GM04503 (cell line): ENCODE measurements at places on chromosomes 1 and 21.

- DNase-seq = no peak
Observed at GRCh38 chr1:202642619-202643291, 67.5 kb downstream of the SYT2 start.

DNA sequence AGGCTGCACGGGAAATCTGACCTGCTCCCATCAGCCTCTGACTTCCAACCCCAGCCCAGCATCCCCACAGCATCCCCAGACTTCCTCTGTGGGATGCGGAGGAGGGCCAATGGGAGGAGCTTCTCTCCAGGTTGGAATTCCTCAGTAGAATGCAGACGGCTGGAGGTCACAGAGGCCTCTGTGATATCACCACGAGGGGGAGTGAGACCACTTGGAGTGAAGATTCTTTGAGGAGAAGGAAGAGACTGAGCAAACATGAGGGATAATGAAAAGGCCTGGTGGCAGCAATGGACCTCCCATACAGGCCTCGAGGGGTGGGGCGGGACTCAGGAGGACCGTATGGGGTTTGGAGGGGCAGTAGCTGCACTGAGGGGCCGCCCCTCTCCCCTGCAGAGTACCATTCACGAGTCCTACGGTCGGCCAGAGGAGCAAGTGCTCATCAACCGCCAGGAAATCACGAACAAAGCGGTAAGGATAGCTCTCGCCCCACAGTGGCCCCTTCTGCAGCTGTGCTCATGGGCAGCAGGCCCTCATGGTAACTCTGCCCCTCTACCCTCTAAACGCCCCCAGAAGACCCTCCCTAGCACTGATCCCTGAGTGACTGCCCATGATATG is at the start of gene CATSPER4:
CATSPER4 (plus strand) TSS at position 230 of the 615 bp plus-strand sequence; CDS start at position 256, 26 bp downstream.
- DNase-seq = no peak

- no peak for DNase-seq
Observed at GRCh38 chr1:91535441-91535840, 34.8 kb downstream of the CDC7 start.

DNA sequence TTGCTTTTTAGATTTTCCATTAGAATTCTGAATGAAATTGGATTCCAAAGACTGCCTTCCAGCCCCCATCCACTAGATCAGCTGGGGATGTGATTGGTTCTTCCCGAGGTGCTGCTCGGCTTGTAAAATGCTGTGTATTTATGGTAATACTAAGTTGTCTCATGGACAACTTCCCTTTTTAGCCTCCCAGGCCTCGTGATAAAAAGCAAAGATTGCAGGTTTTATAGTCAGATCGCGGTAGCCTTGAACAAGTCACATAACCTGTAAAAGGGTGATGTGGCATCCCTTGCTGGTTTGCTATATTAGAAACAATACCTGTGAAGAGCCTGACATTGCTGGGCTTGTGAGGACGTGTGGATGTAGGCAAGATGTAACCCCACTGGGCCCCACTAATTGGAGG is 10.4 kb downstream of the MUL1 start:
- no peak for DNase-seq

DNA sequence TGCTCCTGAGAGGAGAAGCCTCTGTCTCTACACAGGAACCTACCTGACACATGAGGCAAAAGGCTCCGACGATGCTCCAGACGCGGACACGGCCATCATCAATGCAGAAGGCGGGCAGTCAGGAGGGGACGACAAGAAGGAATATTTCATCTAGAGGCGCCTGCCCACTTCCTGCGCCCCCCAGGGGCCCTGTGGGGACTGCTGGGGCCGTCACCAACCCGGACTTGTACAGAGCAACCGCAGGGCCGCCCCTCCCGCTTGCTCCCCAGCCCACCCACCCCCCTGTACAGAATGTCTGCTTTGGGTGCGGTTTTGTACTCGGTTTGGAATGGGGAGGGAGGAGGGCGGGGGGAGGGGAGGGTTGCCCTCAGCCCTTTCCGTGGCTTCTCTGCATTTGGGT is 3.9 kb upstream of the ACKR1 start:
- no peak for DNase-seq

- DNase-seq = no peak
Observed at GRCh38 chr1:91682882-91683597, 182.4 kb downstream of the CDC7 start.

- no peak for DNase-seq
Observed at GRCh38 chr1:49051647-49052046, 275.0 kb upstream of the BEND5 start.

GRCh38 chr1:172640111-172640510 is 18.8 kb upstream of the FASLG start:
- peak; percentile 17 for DNase-seq

- no peak for DNase-seq
Observed at GRCh38 chr1:164510435-164510834, 48.5 kb upstream of the PBX1 start.

- no peak for DNase-seq
Observed at GRCh38 chr1:81690676-81691453, 109.9 kb upstream of the ADGRL2 start.

DNA sequence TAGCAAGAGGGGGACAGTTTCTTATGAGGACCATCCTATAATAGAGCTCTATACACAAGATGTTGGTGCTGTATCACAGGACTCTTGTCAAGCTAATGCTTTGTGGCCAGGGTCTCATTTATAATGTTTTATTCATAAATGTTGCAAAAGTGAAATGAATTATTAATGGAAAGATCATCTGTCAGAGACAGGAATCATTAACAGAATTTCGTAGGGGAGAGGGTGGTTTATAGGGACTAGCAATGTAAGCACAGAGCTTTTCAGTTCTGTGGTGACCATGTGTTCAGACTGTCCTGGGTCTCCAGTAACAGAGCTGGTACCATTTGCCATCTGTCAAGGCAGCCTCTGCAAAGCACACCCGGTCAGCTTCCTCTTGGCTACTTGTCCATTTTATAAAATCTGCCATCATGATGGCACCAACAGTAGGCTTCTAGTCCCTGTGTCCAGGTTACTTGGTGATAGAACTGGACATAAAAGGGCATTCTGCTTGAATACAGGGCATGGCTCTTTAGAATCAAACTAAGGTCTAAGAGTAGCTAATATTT is 36.2 kb downstream of the LPAR3 start:
- no peak for DNase-seq

- DNase-seq = peak; percentile 60
Observed at GRCh38 chr1:226868726-226869125, 1.7 kb upstream of the PSEN2 start.

- DNase-seq = peak; percentile 23
Observed at GRCh38 chr1:66623812-66624211, 89.9 kb downstream of the SGIP1 start.

- no peak for DNase-seq
Observed at GRCh38 chr1:42777852-42778251, 6.9 kb upstream of the TMEM269 start.

- no peak for DNase-seq
Observed at GRCh38 chr1:55468142-55468795, 253.1 kb upstream of the USP24 start.
